Renal cortex interstitium (tissue), 15 donors: ENCODE measurements at places on chromosomes 3 and 15. TPM values are rescaled to one million over a fixed set of nuclear protein-coding genes. Genes with fewer than 3 reads are reported as not detected.

- no peak for DNase-seq
Observed at GRCh38 chr3:177102553-177102952, 94.7 kb downstream of the TBL1XR1 start.

- DNase-seq: no peak
Observed at GRCh38 chr3:128784232-128784631, 58.2 kb downstream of the RAB7A start.

DNA sequence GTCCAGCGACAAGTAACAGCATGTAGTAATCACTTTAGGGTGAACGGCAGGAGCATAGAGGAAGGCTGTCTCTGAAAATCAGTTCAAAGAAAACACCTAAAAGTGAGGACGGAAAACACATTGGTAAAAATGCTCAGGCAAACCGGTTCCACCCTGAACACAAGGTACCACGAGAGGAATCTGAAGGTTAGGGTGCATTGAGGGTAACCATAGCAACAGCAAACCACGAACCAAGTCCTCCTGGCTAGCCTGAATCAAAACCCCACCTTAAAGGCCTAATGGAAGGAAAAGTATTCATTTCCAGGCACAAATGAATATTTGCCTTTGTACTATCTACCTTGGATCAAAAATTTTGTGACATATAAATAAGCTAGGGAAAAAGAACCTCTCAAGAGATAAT lies 315.0 kb downstream of the OCA2 start:
- DNase-seq: no peak

GRCh38 chr15:73683257-73683776 lies 866 bp upstream of the CD276 start:
- no peak for DNase-seq

- DNase-seq: no peak
Observed at GRCh38 chr3:178342111-178342510, 194.1 kb upstream of the KCNMB2 start.

- DNase-seq: no peak
Observed at GRCh38 chr15:41735046-41735445, 39.2 kb upstream of the MAPKBP1 start.

DNA sequence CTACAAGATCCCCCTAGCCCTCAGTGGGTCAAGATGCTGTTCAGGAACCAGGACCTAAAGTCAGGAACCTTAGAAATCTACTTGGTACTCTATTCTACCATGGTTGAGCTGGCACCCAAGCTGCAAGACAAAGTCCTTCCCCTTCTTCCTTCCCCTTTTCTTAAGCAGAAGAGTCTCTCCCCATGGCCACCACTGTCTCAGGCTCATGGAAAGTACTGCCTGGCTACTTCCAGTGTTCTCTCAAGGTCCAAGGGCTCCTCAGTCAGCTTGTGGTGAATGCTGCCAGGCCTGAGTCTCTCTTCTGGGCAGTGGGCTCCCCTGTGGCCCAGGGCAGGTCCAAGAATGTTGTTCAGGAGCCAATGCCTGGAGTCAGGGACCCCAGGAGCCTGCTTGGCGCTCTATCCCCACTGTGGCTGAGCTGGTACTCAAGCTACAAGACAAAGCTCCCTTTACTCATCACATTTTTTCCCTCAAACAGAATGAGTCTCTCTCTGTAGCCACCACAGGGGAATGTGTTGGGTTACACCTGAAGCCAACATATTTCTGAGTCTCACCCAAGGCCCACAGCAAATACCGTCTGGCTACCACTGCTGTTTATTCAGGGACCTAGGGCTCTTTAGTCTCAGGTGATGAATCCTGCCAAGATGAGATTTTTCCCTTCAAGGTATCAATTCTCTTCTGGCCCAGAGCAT lies 18.1 kb upstream of the SLC27A2 start:
- no peak for DNase-seq

DNA sequence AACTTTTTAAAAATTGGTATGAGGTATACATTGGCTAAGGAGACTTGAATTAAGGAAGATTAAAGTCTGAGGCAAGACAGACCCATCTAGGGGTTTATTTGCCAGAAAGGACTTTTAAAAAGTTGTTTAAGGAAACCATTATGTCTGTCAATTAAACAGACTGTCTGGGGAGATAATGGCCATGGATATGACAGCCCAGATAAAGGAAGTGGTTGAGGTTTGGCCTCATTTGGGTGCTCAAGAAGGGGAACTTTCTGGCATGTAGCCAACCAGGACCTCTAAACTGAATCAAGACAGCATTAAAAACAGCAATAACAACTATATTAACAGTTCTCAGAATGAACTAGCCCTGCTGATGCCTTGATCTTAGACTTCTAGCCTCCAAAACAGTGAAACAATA lies 9.9 kb upstream of the CD200R1L start:
- DNase-seq: no peak

- no peak for DNase-seq
Observed at GRCh38 chr15:69914960-69915359, 182.8 kb downstream of the TLE3 start.

DNA sequence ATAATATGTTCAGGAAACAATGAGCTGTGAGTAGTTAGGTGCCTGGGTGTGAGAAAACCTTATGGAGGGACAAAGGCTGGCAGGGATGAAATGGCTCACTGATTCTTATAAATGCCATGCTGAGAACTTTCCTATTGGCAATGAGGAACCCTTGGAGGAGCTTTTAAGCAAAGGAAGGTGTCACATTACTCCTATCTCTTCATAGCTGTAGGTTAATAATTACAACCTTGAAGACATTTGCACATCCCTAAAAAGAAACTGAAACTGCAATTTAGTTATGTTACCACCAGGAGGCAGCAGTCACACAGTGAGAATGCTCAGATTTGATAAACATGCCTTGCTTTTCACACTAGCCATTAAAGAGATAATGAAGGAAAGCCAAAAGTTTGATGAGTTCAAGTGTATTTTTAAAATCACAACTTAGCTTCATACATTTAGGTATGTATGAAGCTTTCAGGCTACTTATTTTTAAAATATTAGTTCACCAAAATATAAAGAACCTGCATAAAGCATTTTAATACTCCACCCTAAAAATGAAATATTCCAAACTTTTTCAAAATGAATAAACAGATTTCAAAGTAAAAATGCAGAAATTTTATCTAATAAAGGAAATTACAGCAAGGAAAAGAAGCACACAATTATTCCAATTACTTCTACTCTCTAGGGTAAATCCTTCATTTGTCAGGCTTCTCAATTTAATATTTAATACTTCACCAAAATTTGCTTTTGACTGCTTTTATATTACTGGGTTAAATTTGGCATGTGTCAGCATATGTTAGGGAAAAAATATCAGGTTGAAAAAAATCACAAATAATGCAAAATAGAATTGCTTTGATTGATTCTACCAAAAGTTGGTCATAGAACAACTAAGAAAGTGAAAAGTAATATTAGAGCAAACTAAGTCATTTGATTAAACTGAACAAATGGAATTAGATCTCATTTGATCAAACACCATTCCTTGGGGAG lies 136.9 kb upstream of the SLC2A2 start:
- no peak for DNase-seq

DNA sequence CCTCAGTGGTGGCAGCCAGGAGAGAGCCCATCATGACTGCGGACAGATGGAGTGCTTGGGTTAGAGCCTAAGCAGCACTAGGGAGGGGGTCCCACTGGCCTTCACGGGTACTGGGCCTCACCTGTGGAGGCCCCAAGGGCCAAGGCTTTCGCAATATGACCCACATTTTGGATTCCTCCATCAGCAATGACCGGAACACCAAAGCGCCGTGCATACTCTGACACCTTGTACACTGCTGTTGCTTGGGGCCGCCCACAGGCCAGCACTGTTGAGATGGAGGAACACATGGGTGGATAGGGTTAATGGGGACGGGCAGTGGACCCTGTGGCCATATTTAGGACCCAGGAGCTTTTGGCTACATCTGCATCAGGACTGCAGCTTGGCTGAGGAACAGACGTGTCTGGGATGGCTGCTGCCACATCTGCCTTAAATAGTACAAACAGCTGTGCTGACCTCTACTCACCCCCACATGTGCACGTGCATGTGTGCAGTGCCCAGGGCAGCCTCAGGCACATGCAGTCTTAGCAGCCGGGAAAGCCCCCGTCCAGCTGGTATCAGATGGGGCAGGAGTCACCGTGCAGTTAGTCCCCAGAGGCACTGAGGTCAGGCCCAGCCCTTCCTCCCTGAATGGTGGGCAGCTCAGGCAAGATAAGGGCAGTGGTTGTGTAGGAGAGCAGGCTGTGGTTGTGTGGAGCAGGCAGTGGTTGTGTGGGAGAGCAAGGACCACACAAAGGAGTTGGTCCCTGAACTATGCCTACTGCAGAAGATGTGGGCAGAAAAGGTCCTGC lies 3.3 kb downstream of the NDUFAF3 start:
- DNase-seq: no peak

DNA sequence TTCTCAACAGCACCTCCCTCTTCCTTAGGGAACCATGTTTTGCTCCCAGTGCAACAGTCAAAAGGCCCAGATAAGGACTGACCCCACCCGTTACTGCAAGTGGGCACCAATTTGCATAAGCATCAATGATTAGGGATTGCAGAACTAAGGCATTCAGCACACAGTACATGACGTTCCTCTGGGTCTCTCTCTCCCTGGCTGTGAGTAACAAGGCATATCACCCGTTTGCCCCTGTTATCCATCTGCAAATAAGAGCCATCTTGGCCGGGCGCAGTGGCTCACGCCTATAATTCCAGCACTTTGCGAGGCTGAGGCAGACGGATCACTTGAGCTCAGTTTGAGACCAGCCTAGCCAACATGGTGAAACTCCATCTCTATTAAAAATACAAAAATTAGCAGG lies 18.8 kb downstream of the MAGI1 start:
- DNase-seq: no peak

DNA sequence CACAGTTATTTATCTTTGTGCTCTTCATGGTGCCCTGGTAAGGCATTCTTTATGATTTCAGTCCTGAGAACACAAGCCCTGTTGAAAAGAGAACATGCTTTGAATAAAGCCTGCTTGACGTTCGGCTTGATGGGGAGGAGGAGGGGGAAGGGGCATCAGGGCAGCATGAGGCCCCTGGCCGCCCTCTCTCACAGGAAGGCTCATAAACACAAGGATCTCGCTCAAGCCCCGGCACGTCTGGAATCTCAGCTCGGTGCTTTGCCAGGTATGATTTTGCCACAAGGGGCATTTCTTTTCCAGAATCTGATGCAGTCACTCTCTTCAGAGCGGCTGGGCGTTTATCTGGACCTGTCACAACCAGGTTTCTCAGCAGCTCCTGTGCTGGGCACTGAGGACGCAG lies 129.4 kb downstream of the DNAJB8 start:
- no peak for DNase-seq

DNA sequence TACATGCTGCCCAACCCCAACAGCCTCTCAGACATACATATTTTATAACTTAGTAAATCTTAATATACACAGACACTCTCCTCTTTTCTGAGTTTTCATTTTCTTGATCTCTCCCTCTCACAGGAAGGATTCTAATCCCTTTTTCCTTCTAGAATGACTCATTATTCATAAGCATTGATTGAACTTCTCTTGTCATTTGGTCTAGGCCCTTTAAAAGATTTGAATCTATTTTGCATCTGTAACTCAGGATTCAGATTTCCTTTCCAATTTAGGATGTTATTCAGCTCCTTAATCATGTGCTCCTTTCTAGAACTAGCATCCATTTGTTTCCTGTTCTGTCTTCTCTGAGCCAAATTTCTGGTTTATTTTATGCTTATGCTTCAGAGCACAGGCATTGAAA lies 624.5 kb upstream of the SGO1 start:
- no peak for DNase-seq

- no peak for DNase-seq
Observed at GRCh38 chr3:45612918-45613602, 18.5 kb downstream of the LIMD1 start.

- no peak for DNase-seq
Observed at GRCh38 chr3:23686519-23686918, 119.2 kb upstream of the UBE2E1 start.

DNA sequence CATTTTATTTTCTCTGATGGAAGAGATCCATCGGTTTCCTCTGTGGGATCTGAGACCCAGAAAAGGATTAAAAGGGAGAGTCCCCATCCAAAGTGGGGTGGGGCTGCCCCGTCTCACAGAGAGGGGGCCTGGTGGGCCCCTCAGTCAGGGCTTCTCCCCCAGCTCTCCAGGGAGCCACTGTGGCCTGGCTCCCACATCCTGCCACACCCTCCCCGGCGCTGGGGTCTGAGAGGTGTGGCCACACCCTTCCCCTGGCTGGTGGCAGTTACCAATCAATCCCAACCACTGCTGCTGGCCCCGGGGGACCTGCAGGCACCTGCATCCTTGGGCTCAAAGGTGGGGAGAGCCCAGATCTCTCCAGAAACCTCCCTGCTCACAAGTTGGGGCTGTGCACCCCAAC lies 161.8 kb upstream of the IQSEC1 start:
- no peak for DNase-seq

DNA sequence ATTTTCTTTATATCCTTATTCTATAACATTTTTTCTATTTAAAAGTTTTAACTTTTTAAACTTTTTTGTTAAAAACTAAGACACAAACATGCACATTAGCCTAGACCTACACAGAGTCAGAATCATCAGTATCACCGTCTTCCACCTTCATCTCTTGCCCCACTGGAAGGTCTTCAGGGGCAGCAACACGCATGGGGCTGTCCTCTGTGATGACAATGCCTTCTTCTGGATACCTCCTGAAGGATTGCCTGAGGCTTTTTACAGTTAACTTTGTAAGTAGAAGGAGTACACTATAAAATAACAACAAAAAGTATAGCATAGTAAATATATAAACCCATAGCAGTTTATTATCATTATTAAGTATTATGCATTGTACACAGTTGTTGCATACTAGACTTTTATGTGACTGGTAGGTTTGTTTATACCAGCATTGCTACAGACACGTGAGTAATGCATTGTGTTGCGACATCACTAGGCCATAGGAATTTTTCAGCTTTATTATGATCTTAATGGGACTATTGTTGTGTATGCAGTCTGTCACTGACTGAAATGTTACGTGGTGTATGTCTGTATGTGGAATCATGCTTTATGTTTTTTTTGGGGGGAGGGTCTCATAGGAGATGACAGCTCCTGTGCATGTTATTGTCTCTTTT lies 18.2 kb downstream of the ATP1B3 start:
- DNase-seq: no peak

GRCh38 chr3:171349392-171349791 lies 110.8 kb downstream of the TNIK start:
- DNase-seq: no peak

GRCh38 chr3:14415501-14415900 lies 13.1 kb downstream of the SLC6A6 start:
- DNase-seq: no peak

DNA sequence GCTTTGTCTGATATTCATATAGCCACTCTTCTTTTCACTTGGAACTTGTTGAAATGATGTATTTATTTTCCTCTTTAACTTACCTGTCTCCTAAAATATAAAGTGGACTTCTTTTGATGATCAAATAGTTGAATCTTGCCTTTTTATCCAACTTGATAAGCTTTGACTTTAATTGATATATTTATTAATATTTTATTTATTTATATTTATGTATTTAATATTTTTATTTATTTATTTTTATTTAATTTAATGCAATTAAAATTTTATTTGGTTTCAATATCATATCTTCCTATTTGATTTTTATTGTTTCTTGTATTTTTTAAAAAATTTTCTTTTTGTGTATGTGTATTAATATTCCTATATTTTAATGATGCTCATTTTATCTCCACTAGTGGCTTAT lies 555.1 kb upstream of the EPHA6 start:
- DNase-seq: no peak

Gene AHSG
- polyA plus RNA-seq: 2.2 TPM

Gene PLCB2
- polyA plus RNA-seq: 5.8 TPM

Gene MEGF11
- polyA plus RNA-seq: 2.3 TPM

Gene PLXNA1
- polyA plus RNA-seq: 28.7 TPM

Gene GPR149
- not detected for polyA plus RNA-seq
